Occipital lobe (tissue), 3 donors: ENCODE measurements at places on chromosomes 4 and X.

DNA sequence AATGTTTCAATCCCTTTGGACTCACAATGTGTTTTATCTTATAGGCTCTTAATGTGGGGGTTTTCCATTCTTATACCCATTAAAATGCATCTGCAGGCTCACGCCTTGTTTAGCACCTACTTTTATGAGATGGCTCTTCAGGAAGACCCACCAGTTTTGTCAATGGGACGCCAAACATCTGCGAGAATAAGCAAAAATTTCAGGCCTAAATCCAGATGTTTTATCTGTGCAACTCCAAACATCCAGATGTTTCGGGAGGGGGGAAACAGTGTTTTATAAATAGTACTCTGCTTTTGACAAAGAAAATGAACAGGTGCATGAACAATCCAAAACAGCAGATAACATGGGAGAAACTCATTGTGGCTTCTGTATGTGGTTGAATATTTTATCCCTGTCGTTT lies 342.8 kb downstream of the DHX15 start:
- DNase-seq = no peak

- no peak for DNase-seq
Observed at GRCh38 chr4:45131020-45131419, 404.7 kb upstream of the GNPDA2 start.

GRCh38 chr4:100288161-100288560 lies 97.9 kb upstream of the DDIT4L start:
- no peak for DNase-seq

DNA sequence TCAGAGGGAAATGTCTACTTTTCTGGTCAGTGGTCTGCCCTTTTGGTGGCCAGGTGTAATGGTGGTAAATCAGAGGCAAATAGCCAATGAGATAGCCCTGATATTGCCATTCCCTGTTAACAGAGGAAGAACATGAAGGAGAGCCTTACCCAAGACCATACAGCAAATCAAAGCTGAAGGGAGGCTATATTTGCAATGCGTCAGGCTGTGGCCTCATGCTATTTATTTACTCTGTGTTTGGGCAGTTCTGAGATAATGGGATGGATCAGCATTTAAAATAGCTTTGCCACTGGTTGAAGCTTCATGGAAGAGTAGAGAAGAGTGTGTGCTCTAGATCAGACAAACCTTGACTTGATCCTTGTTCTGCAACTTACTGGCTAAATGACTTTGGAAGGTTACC lies 73.3 kb upstream of the MAML3 start:
- DNase-seq = no peak

- no peak for DNase-seq
Observed at GRCh38 chrX:131067216-131067615, 9.1 kb downstream of the ARHGAP36 start.

- peak; percentile 76 for DNase-seq
Observed at GRCh38 chrX:130170752-130171445, 863 bp upstream of the RAB33A start.

- DNase-seq = no peak
Observed at GRCh38 chr4:133131829-133132460, 17.1 kb upstream of the PCDH10 start.

GRCh38 chr4:151173871-151174270 lies 74.4 kb downstream of the RPS3A start:
- DNase-seq = no peak

GRCh38 chr4:73730292-73730691 lies 10.1 kb upstream of the CXCL8 start:
- no peak for DNase-seq
